ENCODE measurements at places on chromosomes 2 and 18.

GRCh38 chr2:136319651-136320050, 201.7 kb upstream of the CXCR4 start:
- no peaks in the 10 kb centered on the region for H3K36me3 ChIP-seq

DNA sequence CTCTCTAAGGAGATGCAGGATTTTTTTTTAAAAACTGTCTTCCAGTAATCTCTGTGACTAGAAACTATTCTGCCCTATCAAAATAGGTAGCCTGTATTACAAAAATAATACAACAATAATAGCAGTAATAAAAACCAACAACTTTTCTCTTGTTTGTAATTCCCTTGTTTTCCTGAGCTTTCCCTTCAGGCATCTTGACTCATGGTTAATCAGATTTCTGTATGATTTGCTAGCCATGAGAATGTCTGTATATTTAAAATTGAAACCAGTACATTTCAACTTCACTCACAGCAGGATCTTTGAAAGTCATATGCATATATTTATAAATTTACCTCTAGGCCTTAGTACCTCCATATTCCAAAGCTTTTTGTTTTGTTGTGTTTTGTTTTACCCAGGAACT, 38.2 kb downstream of the SLC4A10 start:
- no peaks in the 10 kb centered on the region for H3K27me3 ChIP-seq
- no peak for DNase-seq
- H3K4me1 ChIP-seq: no peaks in the 10 kb centered on the region
- no peak overlapping the region for H3K27ac ChIP-seq

- peaks cover 4% of the 10 kb centered on the region for H3K27me3 ChIP-seq
- no peaks in the 10 kb centered on the region for H3K36me3 ChIP-seq
- no peak overlapping the region for H3K27ac ChIP-seq
Observed at GRCh38 chr2:8203364-8203763, 478.5 kb upstream of the ID2 start.

DNA sequence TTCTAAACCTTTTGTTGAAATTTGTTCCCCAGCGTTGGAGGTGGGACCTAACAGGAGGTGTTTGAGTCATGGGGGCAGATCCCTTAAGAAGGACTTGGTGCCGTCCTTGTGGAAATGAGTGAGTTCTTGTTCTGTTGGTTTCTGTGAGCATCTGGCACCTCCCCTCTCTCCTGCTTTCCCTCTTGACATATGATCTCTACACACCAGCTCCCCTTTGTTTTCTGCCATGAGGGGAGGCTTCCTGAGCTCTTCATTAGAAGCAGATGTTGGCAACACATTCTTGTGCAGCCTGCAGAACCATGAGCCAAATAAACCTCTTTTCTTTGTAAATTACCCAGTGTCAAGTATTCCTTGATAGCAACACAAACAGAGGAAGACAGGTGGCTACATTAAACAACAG, 23.8 kb downstream of the NABP1 start:
- no peaks in the 10 kb centered on the region for H3K27me3 ChIP-seq
- no peak overlapping the region for H3K27ac ChIP-seq
- H3K36me3 ChIP-seq: peaks cover 20% of the 10 kb centered on the region
- H3K4me3 ChIP-seq: no peak overlapping the region

- no peak overlapping the region for H3K4me3 ChIP-seq
- H3K27me3 ChIP-seq: no peaks in the 10 kb centered on the region
- peak overlapping the region; percentile 96 for H3K27ac ChIP-seq
- H3K4me1 ChIP-seq: peaks cover 61% of the 10 kb centered on the region
Observed at GRCh38 chr2:68737711-68738110, 3.1 kb downstream of the ARHGAP25 start.

DNA sequence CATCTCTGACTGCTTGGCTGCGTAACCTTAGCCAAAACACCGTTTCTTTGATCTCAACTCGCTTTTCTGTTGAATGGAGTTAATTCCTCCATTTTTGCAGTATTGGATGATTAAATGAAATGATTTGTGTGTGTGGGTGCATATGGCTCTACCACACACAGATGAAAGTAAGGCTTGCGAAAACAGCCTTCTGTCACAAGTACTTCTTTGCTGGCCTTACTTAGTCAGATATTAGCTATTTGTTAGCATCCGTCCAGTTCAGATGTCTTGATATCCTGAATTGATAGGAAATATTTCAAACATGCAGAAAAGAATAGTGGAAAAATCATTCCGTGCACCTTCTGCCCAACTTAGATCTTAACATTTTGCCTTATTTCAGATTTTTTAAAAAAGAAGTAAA, 21.8 kb downstream of the NCOA1 start:
- no peak overlapping the region for H3K4me3 ChIP-seq
- no peak overlapping the region for H3K27ac ChIP-seq
- H3K27me3 ChIP-seq: no peaks in the 10 kb centered on the region
- no peak for DNase-seq

DNA sequence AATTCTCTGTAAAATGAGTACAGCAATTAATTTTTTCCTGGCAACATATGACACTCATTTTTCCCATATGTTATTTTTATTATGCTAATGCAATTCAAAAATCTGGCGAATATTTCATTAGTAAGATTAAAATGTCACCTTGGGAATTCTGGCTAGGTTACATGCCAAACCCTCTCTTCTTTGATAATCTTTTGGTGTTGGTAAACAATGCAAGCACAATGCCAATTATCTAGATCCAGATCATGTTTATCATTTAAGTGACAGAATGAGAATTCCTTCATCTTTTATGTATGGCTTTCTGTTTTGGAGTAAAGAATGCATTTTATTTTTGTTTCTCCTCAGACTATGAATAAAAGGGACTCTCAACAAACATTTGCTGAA, 33.7 kb downstream of the GPR75 start:
- H3K4me1 ChIP-seq: no peaks in the 10 kb centered on the region
- no peak for DNase-seq
- no peak overlapping the region for H3K4me3 ChIP-seq
- H3K27ac ChIP-seq: no peak overlapping the region

- H3K27me3 ChIP-seq: no peaks in the 10 kb centered on the region
- H3K4me1 ChIP-seq: peaks cover 11% of the 10 kb centered on the region
- H3K27ac ChIP-seq: no peak overlapping the region
- no peak overlapping the region for H3K4me3 ChIP-seq
- H3K36me3 ChIP-seq: no peaks in the 10 kb centered on the region
- DNase-seq: no peak
Observed at GRCh38 chr2:30113617-30114293, 33.1 kb upstream of the YPEL5 start.

DNA sequence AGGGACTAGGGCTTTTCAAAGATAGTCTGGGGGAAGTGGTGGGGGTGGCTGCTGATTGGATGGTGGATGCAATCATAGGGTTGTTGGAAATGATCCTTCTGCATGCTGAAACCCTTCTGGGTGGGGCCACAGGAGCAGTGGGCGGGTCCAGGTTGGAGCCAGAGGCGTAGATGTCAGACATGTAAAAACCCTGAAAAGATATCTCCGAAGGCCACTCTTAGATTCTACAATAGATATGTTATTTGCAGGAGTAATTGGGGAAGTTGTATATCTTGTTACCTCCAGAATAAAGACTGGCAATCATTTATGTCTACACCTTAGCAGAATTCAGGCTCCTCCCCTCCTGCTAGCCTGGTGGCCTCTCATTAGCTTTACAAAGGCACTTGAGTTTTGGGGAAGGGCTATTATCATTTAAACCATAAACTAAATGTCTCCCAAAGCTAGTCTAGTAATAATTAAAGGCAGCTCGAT, 8.2 kb upstream of the FAM98A start:
- no peak overlapping the region for H3K4me3 ChIP-seq
- H3K27ac ChIP-seq: no peak overlapping the region
- H3K4me1 ChIP-seq: no peaks in the 10 kb centered on the region
- no peaks in the 10 kb centered on the region for H3K27me3 ChIP-seq
- no peaks in the 10 kb centered on the region for H3K36me3 ChIP-seq

Measured in naive thymus-derived CD8-positive, alpha-beta T cell (primary cell).